Fibroblast of skin of left biceps (primary cell): ENCODE measurements at places on chromosomes 16 and 17.

DNA sequence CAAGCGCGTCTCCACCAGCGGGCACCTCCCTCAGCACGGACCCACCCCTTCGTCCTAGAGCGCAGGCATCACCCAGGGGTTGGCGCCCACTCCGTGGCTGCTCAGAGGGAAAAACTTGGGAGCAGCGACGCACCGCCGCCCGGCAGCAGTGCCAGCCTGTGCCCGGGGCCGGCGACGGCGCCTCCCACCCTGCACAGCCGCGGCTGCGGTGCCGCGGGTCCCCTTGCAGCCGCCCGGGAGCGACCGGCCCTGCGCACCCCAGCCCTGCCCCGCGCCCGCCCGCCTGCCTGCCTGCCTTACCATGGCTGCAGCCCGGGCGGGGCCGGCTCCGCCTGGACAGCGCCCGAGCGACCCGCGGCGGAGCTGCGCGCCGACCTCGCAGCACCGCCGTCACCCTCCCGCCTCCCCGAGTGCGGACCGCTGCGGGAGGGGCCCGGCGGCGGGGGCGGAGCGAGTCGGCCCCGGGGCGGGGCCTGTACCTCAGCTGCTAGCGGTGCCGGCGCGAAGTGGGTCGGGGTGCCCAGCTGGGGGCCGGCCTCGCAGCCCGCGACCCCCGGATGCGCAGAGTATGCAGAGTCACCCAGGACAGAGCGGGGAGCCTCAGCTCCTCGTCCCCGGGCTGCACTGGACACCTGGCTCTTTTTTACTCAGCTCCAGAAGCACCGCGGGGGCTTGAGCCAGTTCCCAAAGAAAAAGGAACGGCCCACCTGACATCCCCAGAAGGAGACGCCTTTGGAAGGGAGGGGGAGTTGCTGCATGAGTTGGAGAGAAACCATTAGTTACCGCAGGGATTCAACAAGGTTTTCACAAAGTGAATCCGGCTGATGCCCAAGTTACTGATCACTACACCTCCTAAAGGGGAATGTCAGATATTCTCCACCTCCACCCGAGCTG, 17.5 kb upstream of the MTMR4 start:
- no peak for DNase-seq

DNA sequence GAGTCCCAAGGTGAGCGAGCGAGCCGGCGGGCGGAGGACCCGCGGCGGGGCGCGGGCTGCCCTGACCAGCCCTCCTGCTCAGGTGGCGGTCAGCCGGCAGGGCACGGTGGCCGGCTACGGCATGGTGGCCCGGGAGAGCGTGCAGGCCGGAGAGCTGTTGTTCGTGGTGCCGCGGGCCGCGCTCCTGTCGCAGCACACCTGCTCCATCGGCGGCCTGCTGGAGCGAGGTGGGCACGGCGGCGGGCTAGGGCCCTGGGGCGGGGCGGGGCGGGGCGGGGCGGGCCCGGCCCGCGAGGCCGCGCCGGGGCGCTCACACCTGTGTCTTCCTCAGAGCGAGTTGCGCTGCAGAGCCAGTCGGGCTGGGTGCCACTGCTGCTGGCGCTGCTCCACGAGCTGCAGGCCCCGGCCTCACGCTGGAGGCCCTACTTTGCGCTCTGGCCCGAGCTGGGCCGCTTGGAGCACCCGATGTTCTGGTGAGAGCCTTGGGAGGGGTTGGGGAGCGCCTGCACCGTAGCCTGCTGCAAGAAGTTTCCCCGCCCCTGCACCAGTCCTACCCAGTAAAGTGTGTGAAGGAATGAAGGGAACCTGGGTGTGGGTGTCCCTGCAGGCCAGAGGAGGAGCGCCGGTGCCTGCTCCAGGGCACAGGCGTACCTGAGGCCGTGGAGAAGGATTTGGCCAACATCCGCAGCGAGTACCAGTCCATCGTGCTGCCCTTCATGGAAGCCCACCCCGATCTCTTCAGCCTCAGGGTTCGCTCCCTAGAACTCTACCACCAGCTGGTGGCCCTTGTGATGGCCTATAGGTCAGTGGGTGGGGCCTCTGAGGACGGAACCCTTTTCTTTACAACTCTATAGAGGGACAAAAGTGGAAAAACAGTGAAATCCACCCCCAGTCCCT, 802 bp downstream of the SETD6 start:
- no peak for DNase-seq

DNA sequence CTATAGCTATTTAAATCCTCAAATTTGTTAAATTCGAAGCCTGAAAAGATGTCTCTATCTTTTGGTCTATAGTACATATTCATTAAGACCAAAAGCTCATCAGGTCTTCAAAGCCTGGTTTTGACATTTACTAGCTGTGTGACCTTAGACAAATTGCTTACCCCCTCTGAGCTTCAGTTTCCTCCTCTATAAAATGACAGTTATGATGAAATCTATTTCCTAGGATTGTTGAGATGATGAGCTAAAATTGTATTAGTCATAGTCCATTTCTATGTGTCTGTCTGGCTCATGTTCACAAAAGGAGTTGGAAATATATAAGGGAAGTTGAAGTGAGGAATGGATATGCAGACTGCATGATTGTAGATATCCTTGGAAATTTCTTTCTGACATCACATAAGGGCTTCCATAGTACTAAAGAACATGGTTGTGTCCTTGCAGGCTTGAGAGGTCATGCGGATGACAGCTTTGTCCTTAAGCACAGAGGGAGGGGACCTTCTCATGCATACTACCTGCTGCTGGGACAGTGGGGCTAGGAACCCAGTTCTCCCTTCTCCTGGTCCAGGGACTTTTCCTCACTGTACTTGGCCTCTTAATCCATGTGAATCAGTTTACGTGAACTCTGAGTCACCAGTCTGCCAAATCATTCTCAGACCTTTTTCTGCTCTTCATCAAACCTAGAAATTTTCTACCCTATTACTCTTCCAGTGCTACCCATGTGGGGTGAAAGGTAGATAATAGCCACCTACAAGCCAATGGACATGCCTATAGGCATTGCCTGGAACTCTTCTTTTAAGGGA, 487.5 kb upstream of the SALL1 start:
- no peak for DNase-seq

GRCh38 chr16:22933173-22933572, 119.2 kb downstream of the HS3ST2 start:
- no peak for DNase-seq

- no peak for DNase-seq
These were observed 10.1 kb downstream of the MRM1 start for GRCh38 chr17:36611345-36612072.

- DNase-seq, result no peak
These were observed 9.3 kb downstream of the PGAP3 start for GRCh38 chr17:39678340-39679116.

- DNase-seq, result no peak
These were observed 3.5 kb downstream of the IL4R start for GRCh38 chr16:27317320-27317719.

DNA sequence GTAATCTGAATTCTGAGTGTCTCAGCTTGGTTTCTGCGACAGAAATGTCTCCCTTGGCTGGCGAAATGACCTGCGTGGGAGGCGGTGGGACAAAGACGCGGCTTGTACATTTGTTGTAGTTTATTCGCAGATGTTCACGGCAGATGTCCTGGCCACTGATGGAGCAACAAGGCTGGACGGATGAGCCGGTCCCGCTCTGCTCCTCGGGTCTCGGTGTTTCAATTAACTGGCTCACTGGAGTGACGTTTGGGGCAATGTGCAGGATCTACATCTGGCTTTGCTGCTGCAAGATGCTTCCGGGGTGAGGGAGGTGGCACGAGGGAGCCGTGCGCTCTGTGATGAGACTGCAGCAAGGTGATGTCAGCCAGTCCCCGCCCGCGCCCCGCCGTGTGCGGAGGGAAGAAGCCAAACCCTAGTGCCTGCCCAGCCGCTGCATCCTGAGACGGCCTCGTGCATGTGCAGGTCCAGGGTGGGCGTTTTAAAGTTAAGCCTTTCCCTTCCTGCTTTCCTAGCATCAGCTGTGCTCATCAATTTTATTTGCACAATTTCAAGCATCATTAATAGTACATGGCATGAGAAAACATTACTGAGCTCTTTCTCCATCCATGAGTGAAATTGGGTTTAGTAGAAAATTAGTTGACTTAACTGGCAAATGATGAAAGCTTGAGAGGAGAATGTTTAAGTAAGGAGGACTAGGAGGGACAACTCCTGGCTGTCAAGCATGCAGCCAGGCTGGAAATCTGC, 44.4 kb downstream of the MGAT5B start:
- no peak for DNase-seq

DNA sequence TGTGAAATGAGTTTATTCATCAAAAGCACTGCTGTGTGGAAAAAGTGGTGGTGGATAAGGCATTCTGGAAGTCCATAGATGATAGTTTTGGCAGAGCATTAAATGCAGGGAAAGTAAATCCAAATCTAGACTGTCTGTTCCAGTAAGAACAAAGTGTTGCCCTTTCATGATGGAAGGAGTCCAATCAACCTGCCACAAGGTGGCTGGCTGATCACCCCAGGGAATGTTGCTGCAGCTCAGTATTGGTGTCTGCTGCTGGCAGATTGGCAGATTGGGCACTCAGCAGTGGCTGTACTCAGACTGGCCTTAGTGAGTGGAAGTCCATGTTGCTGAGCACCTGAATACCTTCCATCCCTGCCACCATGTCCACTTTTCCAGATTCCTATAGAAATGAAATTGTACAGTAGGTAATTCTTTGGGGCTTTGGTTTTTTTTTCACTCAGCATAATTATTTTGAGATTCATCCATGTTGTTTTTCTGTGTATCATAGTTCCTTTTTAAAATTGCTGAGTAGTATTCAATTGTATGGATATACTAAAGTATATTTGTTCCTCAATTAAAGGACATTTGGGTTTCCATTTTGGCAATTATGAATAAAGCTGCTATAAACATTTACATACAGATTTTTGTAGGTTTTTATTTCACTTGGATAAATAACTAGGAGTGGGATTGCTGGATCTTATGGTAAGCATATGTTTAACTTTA, 14.3 kb downstream of the DYNLL2 start:
- DNase-seq, result no peak

DNA sequence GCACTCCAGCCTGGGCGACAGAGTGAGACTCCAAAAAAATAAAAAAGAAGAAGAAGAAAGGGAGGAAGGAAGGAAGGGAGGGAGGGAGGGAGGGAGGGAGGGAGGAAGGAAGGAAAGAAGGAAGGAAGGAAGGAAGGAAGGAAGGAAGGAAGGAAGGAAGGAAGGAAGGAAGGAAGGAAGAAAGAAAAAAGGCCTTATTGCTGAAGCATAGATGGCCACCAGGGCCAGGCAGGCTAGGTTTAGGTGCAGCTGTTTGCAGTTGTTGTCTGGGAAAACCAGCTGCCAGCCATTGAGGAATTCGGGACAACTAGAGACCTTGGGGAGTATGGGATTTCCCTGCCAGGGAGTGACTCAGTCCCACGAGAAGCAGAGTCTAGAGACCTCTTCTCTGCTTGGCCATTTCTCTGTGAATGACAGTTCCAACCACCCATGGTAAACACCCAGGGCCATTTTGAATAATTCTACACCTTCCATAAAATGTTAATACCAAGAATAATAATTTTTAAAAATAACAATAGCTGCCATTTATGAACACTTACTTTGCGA, 31.0 kb downstream of the SCNN1B start:
- no peak for DNase-seq

- DNase-seq, result no peak
These were observed 86.8 kb downstream of the USP32 start for GRCh38 chr17:60305141-60305540.

DNA sequence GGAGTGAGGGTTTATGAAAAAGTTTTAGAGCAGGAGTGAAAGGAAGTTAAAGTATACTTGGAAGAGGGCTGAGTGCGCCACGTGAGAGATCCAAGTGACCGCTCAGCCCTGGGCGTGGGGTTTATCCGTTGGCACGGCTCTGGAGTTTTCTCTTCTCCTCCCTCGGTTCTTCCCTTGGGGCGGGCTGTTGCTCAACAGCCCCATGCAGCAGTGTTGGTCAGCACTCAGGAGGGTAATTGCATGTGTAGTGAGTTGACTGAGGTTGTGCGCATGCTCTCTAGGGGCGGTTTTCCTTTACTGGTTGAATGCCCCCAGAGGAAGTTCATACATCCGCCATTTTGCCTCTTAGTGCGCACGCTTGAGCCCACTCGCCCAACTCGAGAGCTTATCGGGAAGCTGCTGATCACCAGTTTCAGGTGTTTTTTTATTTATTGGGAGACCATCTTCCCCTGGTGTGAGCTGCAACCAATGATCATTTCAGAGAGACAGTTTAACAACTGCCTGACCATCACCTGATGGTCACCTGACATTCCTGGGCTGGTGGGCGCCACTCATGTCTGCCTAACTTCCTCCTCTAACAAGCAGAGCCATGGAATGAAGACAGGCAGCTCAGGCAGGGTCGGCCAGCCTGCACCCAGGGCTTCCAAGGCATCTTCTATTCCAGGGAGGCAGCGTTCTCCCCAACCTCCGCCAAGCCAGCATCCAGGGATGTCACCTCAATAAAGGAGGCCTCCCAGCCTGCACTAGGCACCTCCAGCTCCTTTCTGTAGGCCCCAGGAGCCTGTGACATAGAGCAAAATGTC, 41.3 kb upstream of the DNAH17 start:
- DNase-seq, result no peak

- DNase-seq, result no peak
These were observed 5.8 kb downstream of the WIPF2 start for GRCh38 chr17:40224718-40225550.
